ENCODE measurements at places on chromosomes 7 and 10.

DNA sequence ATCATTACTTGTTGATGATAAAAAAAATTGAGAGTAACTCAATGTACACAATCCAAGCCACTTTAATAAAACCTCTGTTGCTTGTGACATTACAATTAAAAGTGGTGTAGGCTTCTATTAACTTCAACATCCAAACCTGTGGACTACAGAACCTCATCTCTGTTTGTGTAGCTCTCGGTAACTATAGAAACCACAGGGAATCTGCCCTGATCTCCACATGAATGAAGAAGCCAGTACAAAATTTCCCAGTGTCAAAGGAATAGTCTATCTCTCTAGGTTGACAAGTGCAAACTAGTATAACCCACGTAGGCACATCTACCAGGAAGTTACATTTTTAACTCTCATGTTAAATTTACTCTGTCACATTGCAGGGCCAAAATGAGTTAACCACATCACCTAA is 204.3 kb downstream of the CHCHD3 start:
- no peak for DNase-seq

DNA sequence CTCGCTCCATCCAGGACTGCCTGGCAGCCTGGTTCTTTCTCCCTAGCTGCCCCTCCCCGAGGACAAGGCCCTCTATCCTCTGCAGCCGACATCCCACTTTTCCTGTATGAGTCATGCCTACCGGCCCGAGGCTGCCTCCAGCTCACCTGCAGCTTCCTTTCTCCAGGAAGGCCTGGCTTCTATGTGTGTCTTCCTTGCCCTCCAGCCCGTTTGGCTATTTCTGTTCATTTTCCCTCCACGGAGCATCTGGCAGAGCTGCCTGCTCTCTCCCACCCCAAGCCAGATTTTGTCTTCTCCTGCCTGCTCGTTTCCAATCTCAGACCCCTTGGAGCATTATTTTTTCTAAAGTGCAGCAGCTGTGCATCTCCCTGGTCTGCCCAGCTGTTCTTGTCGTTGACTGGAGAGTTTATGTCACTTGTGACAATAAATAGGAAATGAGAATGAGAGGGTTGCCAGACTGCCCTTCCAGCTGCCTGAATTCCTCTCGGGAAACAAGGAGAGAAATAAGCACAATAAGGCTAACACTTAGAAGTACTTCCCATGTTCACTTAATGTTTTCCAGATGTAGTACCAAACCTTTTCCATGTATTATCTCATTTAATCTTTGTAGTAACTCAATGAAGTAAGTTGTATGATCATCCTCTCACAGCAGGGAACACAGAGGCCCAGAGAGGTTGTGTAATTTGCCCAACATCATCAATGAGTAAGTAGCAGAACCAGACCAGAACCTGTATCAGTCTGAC is 19.7 kb downstream of the UBTD1 start:
- peak; percentile 84 for DNase-seq

DNA sequence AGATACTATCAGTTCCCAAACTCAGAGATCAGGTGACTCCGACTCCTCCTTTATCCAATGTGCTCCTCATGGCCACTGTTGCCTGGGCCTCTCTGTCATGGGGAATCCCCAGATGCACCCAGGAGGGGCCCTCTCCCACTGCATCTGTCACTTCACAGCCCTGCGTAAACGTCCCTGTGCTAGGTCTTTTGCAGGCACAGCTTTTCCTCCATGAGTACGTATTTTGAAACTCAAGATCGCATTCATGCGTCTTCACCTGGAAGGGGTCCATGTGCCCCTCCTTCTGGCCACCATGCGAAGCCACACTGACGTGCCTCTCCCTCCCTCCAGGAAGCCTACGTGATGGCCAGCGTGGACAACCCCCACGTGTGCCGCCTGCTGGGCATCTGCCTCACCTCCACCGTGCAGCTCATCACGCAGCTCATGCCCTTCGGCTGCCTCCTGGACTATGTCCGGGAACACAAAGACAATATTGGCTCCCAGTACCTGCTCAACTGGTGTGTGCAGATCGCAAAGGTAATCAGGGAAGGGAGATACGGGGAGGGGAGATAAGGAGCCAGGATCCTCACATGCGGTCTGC is 162.2 kb downstream of the EGFR start:
- no peak for DNase-seq

DNA sequence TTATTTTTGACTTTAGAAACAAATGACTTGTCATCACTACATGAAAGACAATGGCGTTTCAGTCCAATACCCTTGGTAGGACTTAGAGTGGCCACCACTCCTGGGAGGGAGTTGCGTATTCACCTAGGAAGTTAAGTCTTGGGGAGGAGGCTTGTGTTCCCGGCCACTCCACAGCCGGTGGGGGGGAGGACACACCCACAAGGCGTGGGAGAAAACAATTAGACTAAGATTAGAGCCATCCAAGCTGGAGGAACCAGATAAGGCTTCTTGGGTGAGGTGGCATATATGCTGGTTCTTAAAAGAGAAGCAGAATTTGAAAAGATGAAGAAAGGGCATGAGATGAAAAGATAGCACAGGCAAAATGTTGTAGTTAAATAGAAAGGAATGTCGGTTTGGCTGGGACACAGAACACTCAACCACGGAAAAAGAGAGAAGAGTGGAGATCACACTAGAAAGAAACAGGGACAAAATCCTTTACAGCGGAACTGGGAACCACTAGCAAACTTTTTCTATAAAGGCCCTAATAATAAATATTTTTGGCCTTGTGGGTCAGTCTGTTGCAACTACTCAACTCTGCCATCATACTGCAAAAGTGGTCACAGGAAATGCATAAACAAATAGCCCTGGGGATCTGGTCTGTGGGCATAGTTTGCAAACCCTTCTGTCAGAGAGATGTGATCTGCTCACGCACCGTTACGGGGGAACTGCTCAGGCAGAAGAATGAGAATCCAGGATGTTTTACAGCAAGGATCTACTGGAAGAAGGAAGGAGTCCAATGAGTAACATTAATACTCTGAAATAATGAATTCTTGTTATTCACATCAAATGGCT is 651.8 kb downstream of the PARD3 start:
- DNase-seq: no peak

GRCh38 chr10:43931308-43931930 is 282.7 kb upstream of the ZNF32 start:
- peak; percentile 52 for DNase-seq

GRCh38 chr10:7626283-7626682 is 40.5 kb downstream of the ITIH5 start:
- no peak for DNase-seq

- no peak for DNase-seq
Observed at GRCh38 chr10:7545261-7545660, 121.5 kb downstream of the ITIH5 start.

- DNase-seq: peak; percentile 34
Observed at GRCh38 chr7:28157076-28157745, 23.4 kb downstream of the JAZF1 start.

DNA sequence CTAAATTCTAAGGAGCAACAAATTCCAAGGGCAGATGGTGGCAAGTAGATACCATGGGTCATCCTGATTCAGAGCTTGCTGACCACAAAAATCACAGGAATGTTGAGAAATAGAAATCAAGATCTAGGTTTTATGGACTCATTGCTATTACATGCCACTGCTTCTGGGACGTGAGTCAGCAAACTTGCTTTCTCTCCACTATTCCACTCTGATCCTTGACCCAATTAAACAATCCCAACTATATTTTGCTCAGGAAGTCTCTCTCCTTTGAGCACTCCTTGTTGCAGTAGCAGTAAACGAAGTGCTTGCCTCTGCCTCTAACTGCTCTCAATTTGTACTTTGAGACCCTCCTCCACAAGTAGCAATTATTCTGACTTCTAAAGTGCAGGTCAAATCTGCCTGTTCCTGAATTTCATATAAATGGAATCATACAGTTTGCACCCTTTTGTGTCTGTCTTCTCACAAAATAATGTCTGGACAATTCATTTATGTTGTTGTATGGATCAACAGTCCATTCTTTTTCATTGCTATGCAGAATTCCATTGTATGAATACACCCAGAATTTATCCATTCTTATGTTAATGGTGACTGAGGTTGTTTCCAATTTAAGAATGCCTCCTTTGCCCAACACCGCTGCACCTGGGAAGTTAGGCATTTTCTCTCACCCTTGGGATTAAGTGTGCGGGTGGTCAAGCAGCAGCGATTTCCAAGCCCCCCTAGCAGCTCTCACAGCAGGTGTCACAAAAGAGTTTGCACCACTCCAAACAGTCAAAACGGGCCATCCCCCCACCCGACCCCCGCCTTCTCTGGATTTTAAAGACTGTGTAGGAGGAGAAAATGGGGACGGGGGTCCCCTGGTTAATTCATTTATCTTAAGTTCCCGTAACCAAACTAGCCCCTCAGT is 35.9 kb downstream of the ACSM6 start:
- DNase-seq: peak; percentile 99

GRCh38 chr7:46220066-46220630 is 299.1 kb upstream of the IGFBP3 start:
- DNase-seq: no peak

DNA sequence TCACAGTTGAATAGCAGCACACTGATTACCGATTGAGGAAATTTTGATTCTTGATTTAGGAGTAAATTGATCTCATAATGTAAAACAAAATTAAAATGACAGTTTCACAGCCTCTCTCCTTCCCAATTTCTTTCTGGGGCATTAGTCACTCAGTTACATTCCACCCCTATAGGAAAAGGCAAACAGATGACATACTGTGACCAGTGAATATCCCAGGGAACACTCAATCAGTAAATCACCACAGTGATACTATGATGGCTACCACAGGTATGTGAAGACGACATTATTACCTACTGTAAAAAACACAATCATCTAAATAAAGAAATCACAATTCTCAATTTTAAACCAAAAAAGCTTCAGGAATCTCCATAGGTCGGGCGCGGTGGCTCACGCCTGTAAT is 15.5 kb downstream of the CTTNBP2 start:
- no peak for DNase-seq

DNA sequence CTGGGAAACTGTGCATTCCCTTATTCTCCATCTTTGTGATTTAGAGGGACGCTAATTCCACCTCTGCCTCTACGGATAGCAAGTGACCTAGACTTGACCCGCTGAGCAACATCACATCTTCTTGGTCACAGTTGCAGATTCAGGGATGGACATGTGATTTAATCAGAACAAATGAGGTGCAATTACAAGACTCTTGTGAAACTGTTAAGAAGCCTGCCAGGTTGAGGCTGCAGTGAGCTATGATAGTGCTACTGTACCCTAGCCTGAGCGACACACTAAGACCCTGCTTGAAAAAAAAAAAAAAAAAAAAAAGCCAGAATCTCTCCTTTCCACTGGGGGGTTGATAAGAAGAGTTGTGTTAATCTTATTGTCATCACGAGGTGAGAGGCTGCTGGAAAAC is 14.4 kb downstream of the MPLKIP start:
- DNase-seq: no peak

- DNase-seq: no peak
Observed at GRCh38 chr10:47348138-47348651, at the start of gene RBP3. Gene RBP3, plus strand, starts transcription at chr10:47348363. Its CDS starts 122 bp downstream, at chr10:47348485.

- no peak for DNase-seq
Observed at GRCh38 chr7:8762803-8763202, 329.4 kb downstream of the NXPH1 start.

DNA sequence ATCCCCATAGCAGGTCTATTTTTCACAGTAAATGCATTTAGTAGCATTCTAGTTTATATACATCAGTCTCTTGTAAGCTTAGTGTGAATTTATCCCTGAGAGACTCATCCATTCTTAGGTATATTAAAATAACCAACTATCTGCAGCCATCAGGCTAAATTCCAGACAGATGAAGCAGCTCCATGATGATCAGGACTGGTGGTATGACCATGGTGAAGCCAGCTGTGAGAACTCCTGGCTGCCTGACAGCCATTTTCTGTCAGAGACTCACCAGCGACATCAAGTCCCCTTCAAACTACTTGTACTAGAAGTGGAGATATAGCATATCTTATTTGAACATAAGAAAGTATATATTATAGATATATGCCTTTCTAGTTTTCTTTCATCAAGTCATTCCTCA is 70.3 kb upstream of the GSDME start:
- DNase-seq: peak; percentile 58

DNA sequence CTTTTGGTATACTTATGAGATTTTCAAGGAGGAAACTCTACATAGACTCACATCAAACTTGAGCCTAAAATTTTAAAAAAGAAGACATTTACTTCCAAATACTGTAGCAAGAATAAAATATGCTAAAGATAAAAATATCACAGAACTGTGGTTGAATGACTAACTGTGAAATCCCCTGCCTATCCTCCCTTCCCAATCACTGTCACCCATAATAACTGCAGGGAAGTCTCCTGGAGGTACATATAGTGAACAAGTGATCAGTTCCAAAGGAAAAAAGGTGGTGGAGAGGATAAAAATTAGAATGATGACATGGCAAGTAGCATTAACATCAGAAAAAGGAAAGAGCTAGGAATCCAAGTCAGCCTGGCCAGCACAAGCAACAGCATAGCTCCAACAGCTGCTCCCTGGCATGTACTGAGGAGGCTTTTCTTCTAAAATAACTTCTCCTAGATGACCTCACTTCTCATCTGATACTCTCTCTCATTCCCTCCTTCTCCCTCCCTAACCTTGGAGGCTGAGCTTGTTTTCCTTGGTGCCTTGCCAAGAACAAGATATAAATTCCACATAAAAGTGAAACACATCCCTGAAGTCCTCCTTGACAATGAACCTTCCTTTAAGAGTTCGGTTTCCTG is 124.0 kb downstream of the IQUB start:
- peak; percentile 87 for DNase-seq

DNA sequence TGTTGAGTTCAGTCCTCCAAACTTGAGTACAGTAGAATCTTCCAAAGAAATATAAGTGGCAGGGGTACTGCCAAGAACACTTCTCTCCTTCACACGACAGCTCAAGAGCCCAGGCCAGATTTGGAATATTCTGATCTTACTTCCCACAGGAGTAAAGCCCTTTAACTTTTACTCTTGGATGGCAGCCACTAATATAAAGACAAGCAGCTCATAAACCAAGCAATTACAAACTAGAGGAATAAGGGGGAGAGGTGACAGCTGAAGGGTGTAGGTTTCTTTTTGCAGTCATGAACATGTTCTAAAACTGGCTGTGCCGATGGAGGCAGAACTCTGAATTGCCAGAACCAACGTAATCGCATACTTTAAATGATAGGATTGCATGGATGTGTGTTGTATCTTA is 74.8 kb downstream of the SVIL start:
- no peak for DNase-seq

DNA sequence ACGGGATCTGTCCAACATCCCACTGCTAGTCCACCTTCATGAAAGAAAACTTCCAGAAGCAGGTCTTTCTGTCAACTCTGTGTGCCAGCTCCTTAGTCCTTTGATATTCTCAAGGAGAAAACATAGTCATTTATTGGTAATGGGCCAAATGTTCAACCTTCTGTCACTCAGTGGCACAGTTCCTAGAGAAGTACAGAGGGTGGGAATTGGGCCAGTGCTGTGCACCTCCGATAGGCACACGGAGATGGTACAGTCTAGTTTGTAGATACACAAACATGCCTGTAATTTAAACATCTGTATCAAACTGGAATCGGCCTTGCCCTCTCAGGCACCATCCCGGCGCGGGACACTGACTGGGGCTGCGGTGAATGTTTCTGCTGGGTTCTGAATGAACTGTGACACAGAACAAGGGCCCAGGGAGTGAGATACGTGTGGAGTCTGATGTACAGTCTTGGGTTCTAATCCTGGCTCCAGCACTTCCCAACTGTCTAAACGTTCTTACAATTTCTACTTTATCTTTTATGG is 213.9 kb upstream of the SHH start:
- DNase-seq: no peak

Measured in A172 (cell line).